Activated CD4-positive, alpha-beta T cell treated with anti-CD3 and anti-CD28 coated beads for 48 hours (primary cell): ENCODE measurements at places on chromosomes 16 and 17.
A peak's percentile ranks its signal among the peaks of the same experiment; 100 is the strongest.

DNA sequence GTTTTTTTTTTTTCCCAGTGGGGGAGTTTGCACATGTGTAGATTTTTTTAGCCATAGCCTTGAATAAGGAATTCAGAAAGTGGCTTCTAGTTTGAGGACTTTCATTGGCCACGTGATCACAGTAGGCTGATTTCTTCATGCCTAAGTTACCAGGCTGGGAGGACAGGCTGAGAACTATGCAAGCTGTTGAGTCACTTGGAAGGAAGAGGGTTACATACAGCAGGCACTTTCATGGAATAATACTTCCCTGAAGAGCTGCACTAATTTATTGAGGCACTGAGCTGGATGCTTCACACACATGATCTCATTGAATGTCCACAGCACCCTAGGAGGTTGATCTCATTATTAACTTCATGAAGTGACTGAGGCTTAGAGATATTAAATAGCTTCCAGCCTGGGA is 22.8 kb downstream of the PRKCB start:
- no peak for DNase-seq

DNA sequence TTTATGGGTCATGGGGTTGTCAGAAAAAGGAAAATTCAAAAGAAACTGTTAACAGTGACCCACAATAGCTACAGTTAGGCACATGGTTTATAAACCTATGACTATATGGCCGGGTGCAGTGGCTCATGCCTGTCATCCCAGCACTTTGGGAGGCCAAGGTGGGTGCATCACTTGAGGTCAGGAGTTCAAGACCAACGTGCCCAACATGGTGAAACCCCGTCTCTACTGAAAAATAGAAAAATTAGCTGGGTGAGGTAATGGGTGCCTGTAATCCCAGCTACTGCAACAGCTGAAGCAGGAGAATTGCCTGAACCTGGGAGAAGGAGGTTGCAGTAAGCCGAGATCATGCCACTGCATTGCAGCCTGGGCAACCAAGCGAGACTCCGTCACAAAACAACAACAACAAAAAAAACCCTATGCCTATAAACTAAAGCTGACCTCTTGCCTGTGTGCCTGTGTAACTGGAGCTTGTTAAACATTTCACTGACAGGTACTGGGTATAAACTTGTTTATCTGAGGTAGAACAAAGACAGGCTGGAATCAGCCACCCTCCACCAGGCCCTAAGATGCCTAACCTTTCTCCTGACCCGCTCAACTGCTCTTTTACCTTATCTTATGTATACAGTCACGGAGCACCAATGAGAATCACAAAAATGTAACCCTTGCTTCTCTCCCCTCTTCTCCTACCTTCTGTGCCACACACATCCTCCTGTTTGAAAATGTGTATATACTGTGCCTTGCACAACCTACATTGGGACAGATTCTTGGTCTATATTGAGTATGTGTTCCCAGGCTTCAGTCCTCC is 62.9 kb upstream of the ATF7IP2 start:
- no peak for DNase-seq

DNA sequence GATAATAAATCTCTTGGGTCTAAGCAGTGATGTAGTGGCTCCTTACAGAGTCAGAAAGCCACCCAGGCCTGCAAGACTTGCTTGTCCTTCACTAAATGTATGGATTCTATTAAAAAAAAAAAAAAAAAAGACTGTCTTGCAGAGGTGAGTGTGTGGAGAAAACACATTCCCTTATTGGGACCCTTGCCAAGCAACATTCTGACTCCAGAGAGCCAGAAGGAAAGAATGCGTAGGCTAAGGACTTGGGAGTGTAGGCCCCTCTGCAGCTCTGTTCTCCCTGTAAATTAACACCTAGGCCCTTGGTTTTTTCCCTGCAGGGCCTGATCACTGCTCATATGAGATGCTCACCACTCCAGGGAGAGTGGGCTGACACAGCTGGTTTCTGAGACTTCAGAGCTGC is 17.8 kb downstream of the SCPEP1 start:
- no peak for DNase-seq

DNA sequence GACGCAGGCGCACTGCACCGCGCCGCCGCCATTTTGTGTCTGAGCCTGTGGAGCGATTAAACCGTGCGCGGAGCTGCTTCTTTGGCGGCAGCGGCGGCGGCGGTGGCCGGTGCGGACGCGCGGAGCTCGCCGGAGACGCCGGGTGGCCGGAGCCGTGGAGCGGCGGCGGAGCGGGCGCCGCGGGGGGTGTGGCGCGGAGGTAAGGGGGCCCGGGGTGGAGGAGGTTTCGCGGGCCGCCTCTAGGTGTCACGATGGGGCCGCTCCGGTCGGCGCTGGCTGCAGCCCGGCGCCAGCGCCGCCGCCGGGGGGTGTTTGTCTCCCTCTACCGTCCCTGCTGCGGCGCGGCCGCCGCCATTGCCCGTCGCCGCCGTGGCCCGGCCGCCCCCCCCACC is at the start of gene CTCF:
CTCF (plus strand) TSS at position 1 of the 392 bp plus-strand sequence. CDS start 48,307 bp downstream, outside the sequence.
- DNase-seq, result peak; percentile 84

DNA sequence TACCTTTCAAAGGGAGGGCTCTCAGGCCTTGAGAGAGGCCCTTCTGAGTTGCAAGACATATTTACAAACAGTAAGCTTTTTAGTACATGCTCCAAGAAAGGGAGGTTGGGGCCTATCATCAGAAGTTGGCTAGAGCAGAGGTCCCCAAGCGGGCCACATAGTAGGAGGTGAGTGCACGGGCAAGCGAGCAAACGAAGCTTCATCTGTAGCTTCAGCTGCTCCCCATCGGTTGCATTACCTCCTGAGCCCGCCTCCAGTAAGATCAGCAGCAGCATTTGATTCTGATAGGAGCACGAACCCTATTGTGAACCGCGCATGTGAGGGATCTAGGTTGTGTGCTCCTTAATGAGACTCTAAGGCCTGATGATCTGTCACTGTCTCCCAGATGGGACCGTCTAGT is 26.2 kb downstream of the PRDM7 start:
- DNase-seq, result no peak

GRCh38 chr16:16141141-16141540 is 82.2 kb downstream of the ABCC6 start:
- DNase-seq, result no peak
